ENCODE measurements at places on chromosomes 7 and 10.

DNA sequence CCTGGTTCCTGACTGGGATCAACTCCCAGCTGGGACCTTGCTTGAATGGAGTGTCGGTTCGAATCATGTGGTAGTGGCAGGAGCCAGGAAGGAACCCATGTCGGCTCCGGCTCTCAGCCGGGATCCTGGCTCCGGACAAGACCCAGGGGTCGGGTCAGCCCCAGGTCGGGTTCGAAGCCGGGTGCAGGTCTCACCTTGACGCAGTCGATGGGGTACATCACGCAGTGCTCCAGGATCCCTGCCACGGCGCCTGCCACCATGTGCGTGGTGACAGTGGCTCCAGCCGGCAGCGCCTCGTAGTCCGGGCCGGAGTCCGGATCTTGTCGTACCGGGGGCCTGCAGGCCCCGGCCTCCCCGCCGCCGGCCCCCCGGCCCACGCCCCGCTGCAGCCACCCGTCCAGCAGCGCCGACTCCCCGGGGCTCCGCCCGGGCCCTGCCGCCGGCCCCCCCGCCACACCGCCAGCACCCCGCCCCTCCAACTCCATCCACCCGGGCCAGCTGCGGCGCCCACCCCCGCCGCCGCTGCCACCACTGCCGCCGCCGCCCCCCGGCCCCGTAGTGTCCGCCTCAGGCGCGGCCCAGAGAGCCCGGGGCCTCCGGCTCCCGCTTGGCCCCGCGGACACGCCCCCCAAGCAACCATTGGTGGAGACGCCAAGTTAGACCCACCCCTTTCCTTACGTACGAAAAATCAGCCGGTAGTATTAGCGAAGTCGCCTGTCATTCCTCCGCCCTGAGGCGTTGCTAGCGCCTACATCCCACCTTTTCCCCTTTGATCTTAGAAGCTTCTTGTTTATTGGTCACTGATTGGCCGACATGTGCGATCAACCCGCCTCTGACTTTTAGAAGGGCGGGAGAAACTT, at the start of gene SLC25A28:
Gene SLC25A28, minus strand, starts transcription at position 589 of the 860 bp plus-strand sequence. Its CDS starts 104 bp downstream, at position 485.
- peak; percentile 96 for DNase-seq

DNA sequence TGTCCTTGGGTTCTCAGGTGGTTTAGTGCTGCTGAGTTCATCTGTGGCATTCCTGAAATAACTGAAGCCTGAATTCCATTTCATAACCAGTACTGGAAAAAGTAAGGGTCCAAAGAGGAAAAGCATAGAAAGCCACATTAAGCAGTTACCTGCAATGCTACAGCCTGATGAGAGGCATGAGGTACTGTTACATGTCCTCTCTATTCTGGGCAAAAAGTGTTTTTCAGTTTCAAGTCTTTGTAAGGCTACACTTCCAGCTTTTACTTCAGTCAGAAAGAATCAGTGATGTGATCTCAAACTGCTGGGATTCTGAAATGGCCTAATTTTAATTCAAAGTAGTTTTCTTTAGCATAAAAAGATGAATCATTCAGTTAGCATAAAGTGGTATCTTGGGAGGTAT, 369.5 kb downstream of the PHF14 start:
- no peak for DNase-seq

DNA sequence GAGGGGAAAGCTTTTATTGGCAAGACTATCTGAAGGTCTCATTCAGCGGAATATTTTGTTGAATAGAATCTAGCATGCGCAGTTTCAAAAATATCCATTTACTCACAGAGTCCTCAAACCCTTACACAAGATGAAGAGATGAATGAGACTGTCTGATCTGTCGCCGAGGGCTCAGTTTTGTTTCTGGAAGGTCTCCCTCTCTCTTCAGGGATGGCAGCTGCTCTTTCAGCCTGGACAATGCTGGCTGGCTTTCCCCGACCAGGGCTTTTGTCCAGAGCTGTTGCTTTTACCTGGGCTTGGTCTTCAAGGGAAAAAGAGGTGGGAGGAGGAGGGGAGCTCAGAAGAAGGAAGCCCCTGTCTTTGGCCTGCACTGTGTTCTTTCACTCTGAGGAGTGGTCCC, 81.9 kb upstream of the BTBD16 start:
- no peak for DNase-seq

DNA sequence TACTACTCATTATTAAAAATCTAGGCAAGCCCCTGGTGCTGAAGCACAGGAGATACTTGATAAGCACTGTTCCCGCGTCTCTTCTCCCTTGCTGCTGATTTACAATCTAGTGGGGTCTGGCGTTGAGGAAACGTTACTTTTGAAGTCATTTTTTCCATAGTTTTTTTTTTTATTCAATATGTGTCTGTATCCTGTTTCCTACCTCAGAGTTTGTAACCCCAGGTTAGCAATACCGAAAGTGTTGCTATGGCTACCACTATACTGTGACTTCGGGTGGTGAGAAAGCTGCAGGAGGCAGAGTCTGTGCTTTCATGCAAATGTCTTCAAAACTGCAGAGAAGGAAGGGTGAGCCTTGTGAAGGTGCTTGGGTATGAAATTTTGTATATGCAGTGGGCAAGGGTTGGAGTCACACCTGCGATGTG, 458.8 kb upstream of the GHITM start:
- no peak for DNase-seq

- no peak for DNase-seq
These were observed 15.3 kb upstream of the EEPD1 start for GRCh38 chr7:36137754-36138153.

- DNase-seq = no peak
These were observed 20.8 kb upstream of the MKI67 start for GRCh38 chr10:128147064-128147463.

DNA sequence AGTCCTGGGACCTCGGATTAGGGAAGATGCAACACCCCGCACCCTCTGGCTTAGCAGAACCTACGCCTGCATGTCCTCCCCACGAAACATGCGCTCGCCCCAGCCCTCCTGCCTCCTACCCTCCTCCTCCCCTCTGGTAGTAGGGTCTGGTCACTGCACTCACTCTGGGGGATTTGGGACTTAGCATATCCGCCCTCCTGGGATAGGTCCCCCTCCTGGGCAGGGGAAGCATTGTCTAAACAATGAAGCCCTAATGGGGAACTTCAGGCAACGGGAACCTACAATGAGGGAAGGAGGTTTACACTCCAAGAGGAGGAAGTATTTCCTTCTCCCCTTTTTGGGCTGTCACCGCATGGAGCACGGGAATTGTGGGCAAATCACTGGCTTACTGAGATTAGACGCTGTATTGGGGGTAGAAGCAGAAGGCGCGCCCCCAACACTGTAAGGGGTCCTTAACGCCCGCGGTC, 892 bp downstream of the CRHR2 start:
- no peak for DNase-seq

DNA sequence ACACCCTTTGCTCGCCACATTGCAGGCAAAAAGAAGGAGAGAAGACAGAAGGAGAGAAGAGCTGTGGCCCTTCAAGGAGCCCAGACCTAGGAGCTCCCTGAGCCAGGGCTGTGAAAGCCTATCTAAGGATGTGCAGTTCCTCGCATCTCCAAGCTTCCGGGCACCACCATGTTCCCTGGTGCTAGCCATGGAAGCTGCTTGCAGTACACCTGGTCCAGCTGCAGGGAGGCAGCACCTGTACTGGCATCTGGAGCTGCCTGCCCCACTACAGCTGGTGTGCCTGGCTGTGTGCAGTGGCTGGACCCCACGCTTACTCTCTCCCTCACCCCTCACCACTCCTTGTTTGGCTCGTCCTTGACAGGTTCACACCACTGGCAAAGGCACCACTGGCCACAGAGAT, 1111.8 kb upstream of the POT1 start:
- DNase-seq = no peak

DNA sequence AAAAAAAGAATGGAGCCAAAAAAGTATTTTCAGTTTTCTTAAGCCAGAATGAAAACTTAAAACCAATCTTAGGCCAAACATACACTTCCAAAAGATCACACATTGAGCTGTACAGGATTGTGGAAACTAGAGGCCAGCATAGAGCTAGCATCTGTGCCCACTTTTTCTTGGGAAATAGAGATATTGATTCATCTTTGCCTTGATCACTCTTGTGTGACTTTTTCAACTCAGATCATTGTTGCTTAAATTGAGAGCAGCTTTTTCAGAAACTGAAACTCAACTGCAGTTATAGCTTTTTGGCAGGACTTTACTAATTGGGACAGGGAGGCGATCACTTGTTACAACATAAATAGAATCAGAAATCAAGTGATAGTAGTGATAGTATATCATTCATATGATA, 132.2 kb downstream of the PRKG1 start:
- no peak for DNase-seq
